CD4-positive, alpha-beta T cell treated with Interleukin-4 for 1 hour (primary cell): ENCODE measurements at places on chromosomes 3 and 15.
A peak's percentile ranks its signal among the peaks of the same experiment; 100 is the strongest.

DNA sequence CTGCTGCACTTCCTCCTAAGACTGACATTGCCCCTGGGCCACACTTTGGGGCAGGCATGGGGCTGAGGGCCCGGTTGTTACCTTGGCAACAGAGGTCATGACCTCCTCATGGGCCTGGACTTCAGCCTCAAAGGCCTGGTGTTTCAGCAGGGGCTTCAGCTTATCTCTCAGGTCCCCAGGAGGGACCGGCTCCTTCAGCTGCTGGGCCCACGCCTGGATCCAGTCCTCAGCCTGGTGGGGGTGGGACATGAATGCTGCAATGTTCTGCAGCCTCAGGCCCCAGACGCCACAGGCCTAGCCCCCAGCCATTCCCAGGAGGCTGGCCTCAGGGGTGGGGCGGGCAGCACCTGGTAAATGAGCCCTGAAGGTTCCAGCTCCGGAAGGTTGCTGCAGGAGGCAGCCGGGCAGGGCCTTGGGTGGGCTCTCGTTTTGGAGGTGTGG is 27.6 kb downstream of the SPTBN5 start:
- no peak for DNase-seq

DNA sequence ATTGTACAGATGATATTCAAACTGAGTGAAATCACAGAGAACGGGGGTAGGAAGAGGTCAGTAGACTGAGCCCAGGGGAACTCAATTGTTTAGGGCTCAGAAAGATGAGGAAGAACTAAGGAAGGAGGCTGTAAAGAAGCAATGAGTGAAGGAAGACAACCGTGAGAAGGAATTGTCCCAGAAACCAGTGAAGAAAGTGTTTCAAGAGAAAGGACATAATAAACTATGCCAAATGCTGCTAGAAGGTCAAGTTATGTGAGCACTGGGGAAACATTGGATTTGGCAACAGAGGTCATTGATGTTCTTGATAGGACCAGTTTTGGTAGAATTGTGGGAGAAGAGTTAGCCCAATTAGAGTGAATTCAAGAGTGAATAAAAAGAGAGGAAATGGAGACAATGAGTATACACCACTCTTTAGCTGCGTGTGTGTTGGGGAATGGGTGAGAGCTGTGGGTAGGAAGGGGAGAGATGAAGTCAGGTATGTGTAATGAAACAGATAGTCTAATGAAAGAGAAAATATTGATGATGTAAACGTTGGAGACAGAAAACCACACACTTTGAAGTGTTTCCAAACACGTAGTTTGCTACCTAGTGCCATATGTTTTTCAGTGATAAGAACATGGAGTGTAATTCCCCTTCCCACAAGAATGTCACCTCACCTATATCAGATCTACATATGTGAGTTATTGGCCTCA is 42.5 kb upstream of the MME start:
- DNase-seq = no peak

DNA sequence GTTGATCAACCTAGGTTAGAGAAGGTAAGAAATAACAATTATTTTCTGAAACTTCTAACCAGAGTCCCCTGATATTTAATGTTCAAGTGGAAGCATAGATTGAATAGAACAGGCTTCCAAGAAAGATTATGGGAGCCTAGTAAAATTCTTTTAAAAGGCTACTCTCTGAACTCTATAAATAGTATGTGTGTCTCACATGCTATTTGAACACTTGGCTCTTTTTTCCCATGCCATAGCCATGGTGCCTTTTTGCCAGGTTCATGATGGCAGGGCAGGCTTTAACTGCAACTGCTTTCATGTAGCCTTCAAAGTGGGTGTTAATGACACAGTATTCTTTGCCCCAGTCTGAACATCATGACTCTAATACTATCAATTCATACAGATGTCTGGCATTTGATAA is 22.9 kb upstream of the STRIT1 start:
- DNase-seq = no peak

DNA sequence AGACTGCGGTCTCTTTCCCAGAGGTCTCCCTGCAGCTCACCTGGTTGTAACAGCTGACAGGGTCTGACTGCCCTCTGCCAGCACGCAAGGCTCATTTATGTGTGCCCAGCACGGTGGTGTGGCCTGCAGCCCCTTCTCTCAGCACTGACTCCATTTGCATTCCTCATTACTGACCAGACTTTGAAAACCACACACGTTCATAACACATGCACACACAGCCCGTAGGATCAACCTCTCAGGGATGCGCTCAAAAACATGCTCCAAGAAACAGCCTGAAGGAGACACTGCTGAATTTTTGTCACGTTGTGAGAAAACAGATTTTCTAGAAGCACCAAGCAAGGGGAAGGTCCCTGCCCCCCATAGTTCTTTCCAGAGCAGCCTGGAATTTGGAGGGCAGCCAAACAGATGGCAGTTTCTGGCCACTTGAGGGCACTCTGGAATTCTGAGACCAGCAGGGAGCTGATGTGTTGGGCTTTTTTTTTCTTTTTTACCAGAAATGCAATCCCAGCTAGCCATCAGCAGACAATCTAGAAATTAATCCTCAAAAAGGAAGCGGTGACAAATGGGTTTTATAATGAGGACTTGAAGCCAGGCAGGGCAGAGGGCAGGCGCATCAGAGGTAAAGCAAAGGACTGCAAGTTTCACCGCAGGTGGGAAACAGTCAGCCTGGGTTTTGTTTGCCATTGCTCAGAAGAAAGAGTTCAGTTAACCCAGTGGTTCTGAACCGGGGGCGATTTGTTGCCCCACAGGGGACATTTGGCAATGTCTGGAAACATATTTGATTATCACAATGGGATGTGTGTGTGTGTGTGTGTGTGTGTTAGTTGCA is 170.5 kb upstream of the PROK2 start:
- no peak for DNase-seq

GRCh38 chr3:105187344-105187743 is 179.4 kb upstream of the ALCAM start:
- no peak for DNase-seq

DNA sequence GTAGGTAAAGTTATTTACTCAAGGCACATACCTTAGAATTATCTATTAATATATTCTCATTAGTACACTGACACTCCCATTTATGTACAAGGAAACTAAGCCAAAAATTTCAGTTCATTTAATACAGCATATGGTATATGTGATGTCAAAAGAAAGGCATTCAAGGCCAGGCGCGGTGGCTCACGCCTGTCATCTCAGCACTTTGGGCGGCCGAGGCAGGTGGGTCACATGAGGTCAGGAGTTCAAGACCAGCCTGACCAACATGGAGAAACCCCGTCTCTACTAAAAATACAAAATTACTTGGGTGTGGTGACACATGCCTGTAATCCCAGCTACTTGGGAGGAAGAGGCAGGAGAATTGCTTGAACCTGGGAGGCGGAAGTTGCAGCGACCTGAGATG is 435.2 kb downstream of the GBE1 start:
- no peak for DNase-seq

GRCh38 chr3:33914212-33914611 is 115.8 kb downstream of the PDCD6IP start:
- DNase-seq = no peak

DNA sequence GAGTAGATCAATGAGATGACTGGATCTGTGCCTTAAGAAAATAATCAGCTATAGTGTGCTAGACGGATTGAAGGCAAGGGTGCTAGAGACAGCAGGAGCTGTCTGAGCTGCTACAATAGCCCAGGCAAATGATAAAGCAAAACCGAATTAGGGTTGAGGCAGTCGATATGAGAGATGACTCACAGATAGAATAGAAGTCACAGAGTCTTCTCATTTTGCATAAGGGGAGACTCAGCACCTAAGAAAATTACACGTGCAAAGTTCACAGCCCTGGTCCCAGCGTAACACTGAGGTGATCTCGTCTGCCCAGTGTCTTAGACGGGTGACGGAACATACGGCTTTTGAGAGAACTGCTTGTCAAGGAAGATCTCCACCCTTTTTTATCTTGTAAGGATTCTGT is 11.6 kb downstream of the LPP start:
- DNase-seq = no peak

- no peak for DNase-seq
Measured at GRCh38 chr3:182583545-182583944, 209.8 kb upstream of the ATP11B start.

DNA sequence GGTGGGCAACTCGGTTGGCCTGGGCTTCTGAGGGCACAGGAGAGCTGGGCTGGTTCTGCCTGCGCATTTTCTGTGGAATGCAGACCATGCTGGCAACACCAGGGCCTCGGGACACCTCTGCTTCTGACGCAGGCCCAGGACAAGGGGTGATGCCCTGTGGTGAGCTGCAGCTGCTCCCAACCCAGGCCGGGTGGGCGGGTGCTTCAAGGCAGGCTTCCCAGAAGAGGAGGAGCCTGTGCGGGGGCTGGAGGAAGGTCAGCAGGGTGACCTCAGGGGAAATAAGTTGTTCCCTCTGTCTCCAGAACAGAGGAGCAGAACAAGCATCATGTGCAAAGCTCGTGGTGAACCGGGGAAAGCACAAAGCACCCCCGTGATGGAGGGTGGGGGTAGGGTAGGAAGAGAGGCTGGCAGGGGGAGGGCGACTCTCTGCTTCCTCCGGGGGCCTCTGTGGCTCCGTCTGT is 11.0 kb upstream of the PLXNA1 start:
- DNase-seq = no peak

DNA sequence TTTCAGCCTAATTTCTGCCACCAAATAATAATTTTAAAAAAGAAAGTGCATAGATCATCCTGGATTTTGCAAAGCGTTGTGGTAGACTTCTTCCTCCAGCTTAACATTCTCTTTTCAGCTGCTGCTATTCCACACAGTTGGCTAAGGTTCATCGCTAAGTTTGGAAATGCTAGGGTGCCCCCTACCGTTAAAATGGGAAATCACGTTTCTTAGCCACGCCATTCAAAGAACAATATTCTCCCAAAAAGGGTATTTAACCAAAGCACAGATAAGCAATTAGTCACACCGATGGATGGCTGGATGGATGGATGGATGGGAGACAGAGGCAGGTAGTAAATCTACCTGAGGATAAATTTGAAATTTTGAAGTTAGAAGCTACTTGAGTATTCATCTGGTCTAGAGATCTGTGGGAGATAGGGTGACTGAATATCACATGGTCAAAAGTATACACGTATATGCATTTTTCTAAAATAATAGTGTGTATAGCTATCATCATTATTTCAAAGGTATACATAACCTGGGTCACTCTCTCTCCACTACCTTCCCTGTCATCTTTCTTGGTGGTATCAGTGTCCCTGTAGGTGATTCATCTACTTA is 67.2 kb downstream of the EFHB start:
- peak; percentile 30 for DNase-seq

DNA sequence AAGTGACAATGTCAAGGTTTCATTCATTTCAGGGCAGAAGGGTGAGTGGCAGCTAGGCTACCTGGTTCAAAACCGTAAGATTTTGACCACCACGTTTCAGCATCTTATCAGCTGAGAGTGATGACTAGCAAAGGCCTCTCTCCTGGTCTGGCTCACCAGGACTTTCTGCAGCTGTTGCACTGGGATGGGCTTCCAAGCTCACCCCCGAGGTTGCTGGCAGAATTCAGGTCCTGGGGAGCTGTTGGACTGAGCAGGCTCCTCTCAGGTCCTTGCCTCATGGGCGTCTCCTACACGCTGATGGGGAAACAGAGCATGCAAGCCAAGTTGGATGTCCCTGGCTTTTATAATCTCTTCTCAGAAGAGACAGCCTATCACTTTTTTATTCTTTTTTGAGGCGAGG is 88.8 kb upstream of the RNU6-1 start:
- DNase-seq = no peak

GRCh38 chr3:180267202-180267843 is 230.6 kb upstream of the PEX5L start:
- no peak for DNase-seq

DNA sequence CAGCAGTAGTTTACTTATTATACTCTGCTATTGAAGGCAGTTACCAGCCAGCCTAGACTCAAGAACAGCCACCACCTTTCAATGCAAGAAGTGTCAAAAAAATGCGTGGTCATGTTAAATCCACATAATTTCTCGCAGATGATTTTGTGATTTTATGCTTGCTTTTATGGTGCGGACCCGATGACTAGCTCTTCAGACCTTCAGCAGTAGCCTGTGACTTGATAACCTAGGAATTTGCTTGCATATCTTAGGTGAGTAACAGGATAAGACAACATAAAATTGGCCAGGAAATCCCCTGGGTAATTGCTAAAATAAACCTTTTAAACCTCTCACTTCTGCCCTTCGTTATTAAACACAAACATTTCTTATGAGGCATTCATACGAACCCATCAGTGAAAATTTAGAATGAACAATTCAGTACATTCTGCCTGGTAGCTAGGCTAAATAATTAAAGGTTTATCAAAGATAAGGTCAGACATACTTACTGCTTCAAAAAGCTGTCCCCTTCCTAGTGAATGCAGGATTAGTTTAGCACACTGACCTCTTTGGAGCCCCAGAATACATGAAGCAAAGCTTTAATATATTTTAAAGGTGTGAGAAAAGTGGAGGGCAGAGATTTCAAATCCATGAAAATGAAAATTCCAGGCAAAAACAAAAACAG is 798.8 kb downstream of the OTOL1 start:
- DNase-seq = no peak
